ENCODE measurements at places on chromosomes 6 and 20.
A peak's percentile ranks its signal among the peaks of the same experiment; 100 is the strongest.

- DNase-seq = no peak
Measured at GRCh38 chr6:19501737-19502245, 335.4 kb upstream of the ID4 start.

- peak; percentile 61 for DNase-seq
Measured at GRCh38 chr6:7726416-7727085, 652 bp downstream of the BMP6 start.

DNA sequence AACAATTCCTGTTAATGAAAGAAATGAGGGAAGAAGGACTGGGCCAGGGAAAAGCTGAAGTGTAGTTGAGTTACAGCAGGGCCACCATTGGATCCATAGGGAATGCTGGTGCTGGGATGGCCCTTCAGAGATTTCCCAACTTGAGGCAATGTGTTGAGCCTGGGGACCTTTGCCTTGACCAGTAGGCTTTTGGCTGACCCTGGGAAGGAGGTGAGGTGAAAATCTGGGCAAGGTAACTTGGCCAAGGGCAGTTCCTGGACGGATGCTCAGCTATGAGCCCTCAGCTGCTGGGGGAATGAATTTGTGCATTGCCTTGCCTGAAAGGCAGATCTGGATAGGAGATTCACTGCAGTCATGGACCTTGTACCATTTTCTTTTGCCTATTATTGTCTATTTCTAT is 20.4 kb downstream of the UTRN start:
- DNase-seq = no peak

DNA sequence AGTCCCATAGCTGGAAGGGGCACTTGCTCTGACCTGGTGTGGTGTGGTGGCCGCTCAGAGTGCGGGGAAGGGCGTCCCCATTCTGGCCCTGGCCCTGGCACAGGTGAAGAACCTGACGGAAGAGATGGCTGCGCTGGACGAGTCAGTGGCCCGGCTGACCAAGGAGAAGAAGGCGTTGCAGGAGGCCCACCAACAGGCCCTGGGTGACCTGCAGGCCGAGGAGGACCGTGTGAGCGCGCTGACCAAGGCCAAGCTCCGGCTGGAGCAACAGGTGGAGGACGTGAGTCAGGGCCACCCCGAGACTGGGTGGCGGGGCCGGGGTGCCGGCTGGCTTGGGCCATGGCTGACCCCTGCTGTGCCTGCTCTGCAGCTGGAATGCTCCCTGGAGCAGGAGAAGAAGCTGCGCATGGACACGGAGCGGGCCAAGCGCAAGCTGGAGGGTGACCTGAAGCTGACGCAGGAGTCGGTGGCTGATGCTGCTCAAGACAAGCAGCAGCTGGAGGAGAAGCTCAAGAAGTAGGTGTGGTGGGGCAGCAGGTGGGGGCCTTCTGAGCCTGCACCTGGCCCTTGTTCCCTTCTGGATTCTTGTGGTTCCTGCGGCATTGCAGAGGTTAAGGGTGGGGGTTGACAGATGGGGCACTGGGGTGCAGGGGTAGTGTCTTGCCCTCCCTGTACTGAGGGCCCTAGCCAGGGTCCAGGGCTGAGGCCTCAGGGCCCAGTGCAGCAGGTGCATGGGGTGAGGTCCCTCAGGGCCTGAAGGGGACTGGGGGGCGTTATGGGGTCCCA is 40.8 kb downstream of the MYH7B start:
- DNase-seq = no peak

DNA sequence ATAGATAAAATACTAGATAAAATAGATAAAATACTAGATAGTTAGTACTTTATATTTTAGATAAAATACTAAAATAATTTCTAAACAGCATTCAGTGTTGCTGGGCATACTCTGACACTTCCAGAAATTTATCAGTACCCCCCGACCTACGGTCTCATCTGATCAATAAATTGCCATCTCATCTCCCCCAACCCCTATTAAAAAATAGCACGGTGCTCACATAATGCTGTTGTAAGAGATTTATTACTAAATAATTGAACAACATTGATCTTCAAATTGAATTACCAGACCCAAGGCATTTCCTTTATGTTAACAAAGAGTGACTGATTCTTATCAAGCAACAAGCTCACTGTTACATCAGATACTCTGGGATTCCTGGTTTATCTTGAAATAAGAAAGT is 300.9 kb downstream of the CBLN4 start:
- DNase-seq = no peak
